ENCODE measurements at places on chromosomes 7 and 10. TPM values are rescaled to one million over a fixed set of nuclear protein-coding genes. Genes with fewer than 3 reads are reported as not detected.

FAM237B gene
- total RNA-seq, result not detected

MRLN gene
- 432 TPM for total RNA-seq

C10orf53 gene
- total RNA-seq, result not detected

ANKRD30A gene
- total RNA-seq, result not detected

DPCD gene
- 45.3 TPM for total RNA-seq

SKIDA1 gene
- total RNA-seq, result 0.26 TPM
